ENCODE measurements at places on chromosomes 4 and X. TPM values are rescaled to one million over a fixed set of nuclear protein-coding genes. Genes with fewer than 3 reads are reported as not detected.
A peak's percentile ranks its signal among the peaks of the same experiment; 100 is the strongest.

Gene MAOB
- not detected for total RNA-seq

DNA sequence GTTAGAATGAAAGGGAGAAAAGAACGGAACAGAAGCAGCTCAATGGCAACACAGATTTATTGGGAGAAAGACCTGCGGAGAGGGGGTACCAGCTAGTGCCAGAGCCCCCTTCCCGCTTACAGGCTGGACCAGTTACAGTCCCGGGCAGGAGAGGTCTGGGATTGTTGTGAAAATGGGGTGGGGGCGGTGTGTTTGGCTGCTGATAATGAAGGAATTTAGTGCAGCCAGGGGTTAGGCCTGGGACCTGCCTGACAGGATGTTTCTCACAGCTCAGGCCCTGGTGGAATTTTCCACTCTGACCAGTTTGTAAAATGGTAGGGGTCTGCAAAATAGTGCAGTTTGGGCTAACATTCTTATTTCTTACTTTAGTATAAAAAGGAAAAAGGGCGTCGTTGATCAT, 75.4 kb upstream of the SPIN4 start:
- DNase-seq: no peak

GRCh38 chr4:47065051-47065481, 33.7 kb downstream of the GABRB1 start:
- no peak for DNase-seq

Gene WNK3
- 0.22 TPM for total RNA-seq

Gene SPATA4
- not detected for total RNA-seq

- no peak for DNase-seq
Observed at GRCh38 chrX:126695375-126695896, 124.1 kb upstream of the PRR32 start.

Gene PPA2
- 34.9 TPM for total RNA-seq

DNA sequence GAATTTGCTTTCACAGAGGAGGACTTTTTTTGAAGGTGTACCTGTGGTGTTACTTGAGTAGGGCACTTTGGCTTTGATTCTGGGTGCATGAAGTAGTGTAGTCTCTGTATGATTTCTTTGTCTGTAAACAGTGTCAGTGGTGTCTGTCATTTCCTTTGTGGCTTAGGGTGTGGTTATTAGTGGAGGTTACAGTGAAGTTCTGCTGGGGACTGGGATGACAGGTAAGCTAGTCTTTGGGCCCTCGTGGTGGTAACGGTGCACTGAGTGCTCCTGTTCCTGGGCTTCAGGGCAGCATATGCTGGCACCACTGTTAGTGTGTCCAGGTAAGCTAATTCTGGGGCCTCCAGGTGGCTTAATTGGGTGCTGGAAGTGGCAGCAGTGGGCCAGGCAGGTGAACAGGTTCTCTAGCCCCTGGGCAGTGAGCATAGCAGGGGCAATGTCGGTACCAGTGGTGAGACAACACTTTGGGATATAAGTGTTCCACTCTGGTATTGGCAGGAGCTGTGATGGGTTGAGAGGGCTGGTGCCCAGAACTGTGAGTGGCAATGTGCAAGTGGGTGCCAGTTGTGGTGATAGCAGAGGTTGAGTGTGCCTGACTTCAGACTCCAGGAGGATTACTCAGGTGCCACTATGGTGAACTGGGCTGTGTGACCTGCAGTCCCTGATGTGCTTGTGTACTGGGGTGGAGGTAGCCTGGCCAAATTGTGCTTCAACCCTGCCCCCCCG, 26.0 kb upstream of the VSIG1 start:
- no peak for DNase-seq

Gene NWD2
- not detected for total RNA-seq

DNA sequence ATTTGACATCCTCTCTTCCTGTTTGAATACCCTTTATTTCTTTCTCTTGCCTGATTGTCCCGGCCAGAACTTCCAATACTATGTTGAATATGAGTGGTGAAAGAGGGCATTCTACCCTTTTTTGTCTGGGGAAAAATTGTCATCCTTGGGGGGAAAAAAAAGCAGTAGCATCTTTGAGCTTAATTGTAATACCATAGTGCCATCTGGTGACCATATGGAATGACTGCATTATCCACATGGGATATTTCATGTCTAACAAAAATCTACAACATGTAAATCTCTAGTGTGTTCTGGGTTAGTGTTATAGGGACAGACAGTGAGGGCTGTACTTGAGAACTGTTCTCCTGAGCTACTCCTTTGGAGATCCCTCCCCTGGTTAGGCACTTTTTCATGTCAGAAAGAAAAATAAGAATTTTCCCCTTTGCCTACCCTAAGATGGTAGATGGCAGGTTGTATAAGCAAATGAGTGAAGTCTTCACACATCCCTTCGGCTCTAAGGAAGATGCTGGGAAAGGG, 26.0 kb downstream of the CAPN6 start:
- peak; percentile 5 for DNase-seq

Gene EFNB1
- total RNA-seq: 28.8 TPM

GRCh38 chr4:156321203-156321602, 367.5 kb upstream of the CTSO start:
- DNase-seq: no peak

DNA sequence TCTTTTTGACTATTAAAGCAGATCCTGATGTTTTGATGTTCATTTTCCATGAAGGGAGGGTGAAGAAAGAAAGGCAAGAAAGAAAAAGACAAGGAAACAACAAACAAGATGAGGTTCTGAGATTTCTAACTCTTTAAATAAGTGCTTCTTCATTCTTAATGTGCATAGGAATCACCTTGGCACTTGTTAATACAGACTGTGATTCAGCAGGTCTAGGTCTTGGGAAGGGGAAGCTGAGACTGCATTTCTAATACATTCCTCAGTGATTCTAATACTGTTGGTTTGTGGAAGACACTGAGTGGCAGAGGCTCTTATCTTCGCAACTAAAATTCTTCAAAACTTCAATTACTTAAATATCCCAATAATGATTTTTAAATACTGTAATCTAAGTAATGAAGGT, 95.2 kb upstream of the NAP1L5 start:
- no peak for DNase-seq

- DNase-seq: no peak
Observed at GRCh38 chr4:7347981-7348380, 86.7 kb downstream of the PSAPL1 start.

GRCh38 chr4:145907390-145907789, 31.2 kb downstream of the ZNF827 start:
- no peak for DNase-seq

DNA sequence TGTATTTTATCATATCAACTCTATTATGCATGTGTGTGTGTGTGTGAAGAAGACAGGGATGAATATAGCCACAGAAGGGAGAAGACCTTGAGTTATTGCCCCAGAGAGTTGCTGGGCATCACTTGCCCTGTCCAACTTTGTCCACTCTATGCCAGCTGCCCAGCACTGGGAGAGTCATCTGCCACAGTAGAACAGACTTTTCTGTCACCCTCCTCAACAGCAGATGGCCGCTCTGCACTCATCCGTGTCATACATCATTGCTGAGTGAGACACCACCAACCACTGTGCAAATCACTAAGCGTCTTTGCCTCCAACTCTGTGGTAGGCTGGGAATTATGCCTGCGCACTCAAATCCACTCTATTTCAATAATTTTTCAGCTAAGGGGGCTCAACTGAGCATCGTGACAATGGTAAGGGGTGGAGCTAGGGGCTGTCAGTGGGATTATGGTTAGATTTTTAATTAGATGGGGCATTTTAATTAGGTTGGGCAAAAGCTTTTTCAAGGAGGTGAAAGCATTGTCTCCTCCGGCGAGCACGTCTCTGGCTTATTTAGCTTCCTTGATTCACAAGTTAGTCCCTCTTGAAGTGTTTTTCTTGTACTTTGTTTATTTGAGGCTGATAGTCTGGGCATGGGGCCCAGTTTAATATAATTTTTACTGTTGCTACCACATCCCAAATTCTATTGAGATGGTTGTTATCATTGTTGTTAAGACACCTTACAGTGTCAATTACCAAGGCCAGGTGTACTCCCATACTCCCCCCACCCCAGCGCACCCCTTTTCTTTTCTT, 100.1 kb upstream of the KLF3 start:
- no peak for DNase-seq

Gene TEX13C
- not detected for total RNA-seq

GRCh38 chrX:123263747-123264146, 79.7 kb downstream of the GRIA3 start:
- DNase-seq: no peak

- no peak for DNase-seq
Observed at GRCh38 chr4:24529555-24529954, 54.8 kb downstream of the DHX15 start.

- DNase-seq: no peak
Observed at GRCh38 chr4:180598281-180598680, 1644.9 kb upstream of the TENM3 start.

GRCh38 chrX:136328933-136329332, 28.2 kb downstream of the ADGRG4 start:
- no peak for DNase-seq

DNA sequence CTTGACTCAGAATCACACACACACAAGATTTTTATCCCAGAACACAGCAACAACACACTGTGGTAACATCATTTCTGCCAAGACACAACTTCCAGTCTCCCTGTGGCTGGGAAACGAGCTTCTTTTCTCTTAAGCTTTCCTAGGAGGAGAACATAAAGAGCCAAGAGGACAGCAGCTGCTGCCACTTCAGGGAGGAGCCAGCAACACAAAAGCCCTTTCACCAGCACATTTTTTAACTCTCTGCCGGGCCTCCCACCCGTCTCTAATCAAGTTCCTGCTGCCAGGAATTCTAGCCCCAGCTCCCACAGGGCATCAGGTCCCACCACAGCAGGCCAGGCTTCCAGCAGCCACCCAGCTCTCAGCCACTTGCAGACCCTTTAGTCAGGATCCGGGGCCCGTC, 22.4 kb downstream of the FAT1 start:
- no peak for DNase-seq

Gene ELF4
- 10.2 TPM for total RNA-seq
